ENCODE measurements at places on chromosomes 11 and 22.

DNA sequence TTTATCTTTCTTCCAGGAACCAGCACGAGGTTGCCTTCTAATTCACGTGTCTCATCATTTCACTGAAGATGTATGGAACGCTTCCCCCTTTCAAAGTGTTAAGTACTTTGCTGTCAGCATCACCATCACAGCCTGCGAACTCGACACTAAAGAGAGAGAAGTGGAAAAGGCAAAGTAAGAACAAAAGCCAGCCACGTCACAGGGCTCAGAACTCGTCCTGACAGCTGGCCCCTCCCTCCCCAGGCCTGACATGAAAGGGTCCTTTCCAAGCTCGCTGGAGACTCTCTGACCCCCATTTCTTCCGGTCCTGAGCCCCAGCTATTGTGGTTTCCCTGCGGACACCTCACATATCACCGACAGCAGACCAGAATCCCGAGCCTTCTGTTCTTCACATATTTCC, 177.8 kb upstream of the NTM start:
- no peak for DNase-seq

- DNase-seq = peak; percentile 90
Measured at GRCh38 chr11:19557720-19558140, 154.9 kb upstream of the NAV2 start.

DNA sequence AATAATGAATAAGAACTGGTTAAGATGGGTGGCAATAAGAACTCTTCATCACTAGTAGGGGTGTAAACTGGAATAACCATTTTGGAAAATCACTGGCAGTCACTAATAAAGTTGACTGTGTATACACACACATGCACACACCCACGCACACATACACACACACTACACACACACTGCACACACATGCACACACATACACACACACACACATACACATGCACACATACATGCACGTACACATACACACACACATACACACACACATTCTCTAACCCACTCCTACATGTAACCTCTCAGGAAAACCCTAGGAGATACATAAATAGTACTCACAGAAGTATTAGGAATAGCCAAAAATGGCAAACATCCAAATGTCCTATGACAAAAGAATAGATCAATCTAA, 406.5 kb upstream of the SYN3 start:
- DNase-seq = no peak

DNA sequence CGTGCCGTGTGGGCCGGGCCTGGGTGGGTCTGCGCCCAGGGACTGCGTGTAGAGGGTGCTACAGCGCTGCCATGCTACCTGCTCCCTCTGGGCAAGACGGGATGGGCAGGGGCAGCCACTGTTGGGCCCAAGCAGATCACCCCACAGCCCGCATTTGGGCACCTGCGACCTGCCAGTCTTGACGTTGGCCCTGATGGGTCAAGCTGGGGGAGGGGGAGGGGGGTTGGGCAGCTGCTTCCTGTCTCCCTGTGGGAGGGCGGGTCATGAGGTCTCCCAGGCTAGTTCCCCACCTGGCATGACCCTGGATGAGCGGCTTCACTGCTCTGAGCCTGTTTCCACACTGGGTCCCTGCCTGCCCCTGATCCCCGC, 2.8 kb upstream of the RPS19BP1 start:
- DNase-seq = no peak

DNA sequence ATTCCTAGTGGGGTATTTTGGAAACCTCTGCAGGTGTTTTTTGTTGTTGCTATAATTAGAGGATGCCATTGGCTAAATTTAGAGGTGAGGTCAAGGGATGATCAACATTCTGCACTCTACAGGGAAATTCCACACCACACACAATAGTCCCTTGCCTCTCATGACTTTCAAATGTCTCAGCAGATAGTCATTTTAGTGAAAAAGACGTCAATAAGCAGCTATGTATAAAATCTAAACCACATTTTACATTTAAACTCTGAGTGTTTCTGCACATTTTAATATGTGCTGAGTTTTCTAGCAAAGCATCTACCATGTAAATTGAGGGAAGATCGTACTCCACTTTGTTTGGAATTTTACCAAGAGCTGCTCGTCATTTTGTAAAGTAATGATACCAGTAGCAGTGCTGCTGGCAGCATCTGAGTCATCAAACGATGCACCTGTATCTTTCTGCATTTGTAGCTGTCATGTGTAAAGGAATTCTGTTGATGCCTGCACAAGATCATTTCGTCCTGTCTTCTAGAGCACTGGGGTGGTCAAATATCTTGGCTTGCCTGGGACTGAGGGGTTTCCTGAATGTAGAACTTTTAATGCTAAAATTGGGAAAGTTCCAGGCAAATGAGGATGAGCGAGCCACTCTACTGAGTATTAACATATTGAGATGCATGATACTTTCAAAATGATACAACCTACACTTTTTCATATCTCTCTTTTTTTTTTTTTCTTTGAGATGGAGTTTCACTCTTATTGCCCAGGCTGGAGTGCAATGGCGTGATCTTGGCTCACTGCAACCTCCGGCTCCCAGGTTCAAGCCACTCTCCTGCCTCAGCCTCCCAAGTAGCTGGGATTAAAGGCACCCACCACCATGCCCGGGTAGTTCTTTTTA, 414.5 kb upstream of the SYN3 start:
- no peak for DNase-seq

DNA sequence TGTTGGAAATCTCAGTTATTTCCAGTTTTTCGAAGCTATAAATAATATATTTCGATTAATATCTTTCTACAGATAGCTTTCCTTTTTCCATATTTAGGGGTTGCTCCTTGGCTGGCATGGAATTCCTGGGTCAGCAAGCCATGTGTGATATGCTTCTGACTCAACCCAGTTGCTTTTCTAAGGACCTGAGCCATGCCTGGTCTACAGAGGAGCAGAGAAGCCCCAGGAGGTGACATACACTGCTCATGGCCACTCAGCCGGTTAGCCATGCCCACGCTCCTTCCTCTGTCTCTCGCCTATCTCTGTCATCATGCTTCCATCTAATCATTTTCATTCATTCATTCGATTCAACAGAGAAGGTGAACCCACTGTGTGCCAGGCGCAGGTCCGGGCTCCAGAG, 23.2 kb upstream of the PDGFB start:
- DNase-seq = no peak

GRCh38 chr22:18021431-18021830, 2.9 kb downstream of the MICAL3 start:
- no peak for DNase-seq

DNA sequence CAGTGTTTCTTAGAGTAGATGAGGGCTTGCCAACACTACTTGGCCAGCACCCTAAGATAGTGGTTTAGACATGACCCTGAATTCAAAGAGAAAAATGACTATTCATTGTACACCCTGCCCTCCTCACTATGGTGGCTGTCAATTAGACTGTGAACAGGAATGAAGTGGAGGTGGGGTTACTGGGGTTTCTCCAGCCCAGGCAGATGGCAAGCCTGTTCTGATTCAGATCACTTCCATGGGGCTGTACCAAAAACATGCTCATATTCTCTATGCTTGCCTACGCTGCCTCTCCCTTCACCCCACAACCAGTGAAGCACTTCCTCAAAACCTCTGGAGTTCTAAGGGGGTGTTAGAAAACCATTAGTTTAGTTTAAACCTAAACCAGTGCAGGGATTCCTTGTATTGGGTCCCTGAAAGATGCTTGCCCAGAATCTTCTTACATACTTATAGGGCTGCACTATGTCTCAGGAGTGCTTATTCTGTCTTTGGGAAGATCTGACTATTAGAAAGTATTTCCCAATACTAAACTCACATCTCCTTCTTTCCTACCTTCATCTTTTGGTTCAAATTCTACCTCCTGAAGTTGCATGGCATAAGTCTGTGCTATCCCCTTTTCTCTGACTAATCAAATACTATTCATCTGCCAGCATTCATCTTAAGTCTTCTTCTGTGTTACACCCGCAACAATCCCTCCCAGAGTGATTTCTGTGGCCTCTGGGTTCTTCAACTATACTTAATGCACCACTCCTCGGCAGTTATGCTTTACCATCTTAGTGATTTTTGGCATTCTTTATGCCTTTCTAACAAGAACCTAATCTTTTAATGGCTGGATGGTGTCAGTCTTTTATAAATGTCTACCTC, 71.8 kb downstream of the ATG16L2 start:
- DNase-seq = no peak

- DNase-seq = no peak
Measured at GRCh38 chr11:30635401-30635989, 49.3 kb upstream of the MPPED2 start.

DNA sequence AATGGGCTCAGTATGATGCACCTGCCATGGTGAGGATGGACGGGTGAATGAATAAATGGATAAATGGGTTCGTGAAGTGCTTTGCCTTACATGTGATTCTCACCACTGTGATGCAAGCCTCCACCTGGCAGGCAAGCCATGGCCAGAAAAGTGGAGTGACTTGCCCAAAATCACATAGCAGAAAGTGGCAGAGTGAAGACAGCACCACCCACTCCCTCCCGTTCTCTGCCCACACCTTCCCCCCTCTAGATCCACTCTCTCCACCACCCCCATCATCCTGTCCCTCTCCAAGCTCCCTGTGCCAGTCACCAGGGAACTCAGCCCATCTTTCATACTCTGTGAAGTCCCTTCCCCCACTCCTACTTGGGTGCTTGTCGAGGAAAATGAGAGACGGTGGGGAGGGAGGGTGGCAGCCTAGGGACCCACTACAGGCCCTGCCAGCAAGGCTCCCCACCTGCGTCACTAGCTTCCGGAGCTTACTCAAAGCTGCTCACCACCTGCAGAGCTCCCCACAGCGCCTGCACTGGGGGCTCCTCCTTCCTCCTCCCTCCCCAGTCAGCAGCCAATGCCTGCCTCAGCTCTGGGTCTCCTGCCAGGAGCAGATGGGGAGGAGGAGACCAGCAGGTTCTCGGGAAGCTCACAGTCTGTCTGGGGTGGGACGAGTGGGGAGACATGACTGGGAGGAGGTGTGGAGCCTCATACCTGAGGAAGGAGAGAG, 82.3 kb downstream of the PDE2A start:
- DNase-seq = no peak

DNA sequence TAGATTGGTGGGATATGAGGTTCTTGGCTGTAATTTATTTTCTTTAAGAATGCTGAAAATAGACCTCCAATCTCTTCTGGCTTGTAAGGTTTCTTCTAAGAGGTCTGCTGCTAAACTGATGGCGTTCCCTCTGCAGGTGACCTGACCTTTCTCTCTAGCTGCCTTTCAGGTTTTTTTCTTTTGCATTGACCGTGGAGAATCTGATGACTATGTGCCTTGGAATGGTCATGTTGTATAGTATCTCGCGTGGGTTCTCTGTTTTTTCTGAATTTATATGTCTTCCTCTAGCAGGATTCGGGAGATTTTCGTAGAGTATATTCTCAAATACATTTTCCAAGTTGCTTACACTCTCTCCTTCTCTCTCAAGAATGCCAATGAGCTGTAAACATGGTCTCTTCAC, 122.2 kb downstream of the DDX10 start:
- no peak for DNase-seq

- DNase-seq = no peak
Measured at GRCh38 chr11:17894929-17895658, 117.8 kb downstream of the SERGEF start.

- no peak for DNase-seq
Measured at GRCh38 chr22:21009638-21010425, 5.1 kb upstream of the P2RX6 start.

GRCh38 chr11:61054513-61054912, 47.8 kb upstream of the CD5 start:
- no peak for DNase-seq

- DNase-seq = no peak
Measured at GRCh38 chr11:45385844-45386243, 99.7 kb upstream of the SYT13 start.

- peak; percentile 87 for DNase-seq
Measured at GRCh38 chr22:37745548-37746365, 48.9 kb downstream of the TRIOBP start.

GRCh38 chr11:47004595-47005033, 68.1 kb downstream of the CSTPP1 start:
- no peak for DNase-seq

All from mesothelial cell of epicardium (in vitro differentiated cells).